ENCODE measurements at places on chromosomes 5 and 9.

- no peak for DNase-seq
Observed at GRCh38 chr5:151868451-151868850, 56.2 kb downstream of the GLRA1 start.

DNA sequence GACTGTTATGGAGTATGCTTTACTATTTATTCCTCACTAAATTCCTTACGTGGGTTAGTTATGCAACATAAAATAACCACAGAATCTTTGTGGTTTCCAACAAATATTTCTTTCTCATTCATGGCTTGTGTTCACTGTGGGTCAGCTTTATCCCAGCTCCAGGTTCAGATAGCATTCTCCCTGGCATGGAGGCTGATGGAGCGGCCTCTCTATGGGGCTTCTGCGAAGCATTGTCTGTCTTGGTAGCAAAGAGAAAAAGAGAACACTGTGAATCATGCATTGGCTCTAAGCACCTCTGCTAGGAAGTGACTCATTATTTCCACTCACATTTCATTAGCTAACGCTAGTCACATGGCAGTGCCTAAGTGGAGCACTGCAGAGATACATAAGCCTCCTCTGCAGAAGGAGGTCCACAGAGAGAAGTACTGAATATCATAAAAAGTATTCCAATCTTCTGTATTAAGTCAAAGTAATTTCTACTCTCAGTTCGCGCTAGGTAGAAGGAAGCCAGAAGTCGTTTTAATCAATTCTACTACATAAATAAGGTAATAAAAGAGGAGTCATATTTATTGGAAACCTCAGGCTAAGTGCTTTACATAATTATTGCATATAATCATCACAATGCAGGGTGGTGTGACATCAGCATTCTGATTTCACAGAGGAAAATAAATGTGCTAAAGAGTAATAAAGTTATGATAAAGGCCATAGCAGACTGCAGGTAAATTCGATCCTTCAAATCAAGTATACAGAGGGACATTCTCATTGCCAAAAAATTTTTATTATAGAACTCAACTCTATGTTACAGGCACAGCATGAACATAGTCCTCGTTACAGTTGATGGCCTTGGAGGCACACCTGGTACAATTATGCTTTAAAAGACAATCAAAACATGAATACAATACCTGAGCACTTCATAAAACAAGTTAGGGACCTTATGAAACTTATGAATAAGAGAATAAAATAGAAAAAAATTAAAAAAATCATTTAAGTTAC is 531.1 kb downstream of the CETN3 start:
- no peak for DNase-seq

- DNase-seq: no peak
Observed at GRCh38 chr9:117987945-117988344, 283.7 kb downstream of the TLR4 start.

GRCh38 chr9:24986331-24986730 is 440.6 kb upstream of the IZUMO3 start:
- no peak for DNase-seq

GRCh38 chr9:135990468-135991429 is 29.6 kb upstream of the UBAC1 start:
- no peak for DNase-seq

DNA sequence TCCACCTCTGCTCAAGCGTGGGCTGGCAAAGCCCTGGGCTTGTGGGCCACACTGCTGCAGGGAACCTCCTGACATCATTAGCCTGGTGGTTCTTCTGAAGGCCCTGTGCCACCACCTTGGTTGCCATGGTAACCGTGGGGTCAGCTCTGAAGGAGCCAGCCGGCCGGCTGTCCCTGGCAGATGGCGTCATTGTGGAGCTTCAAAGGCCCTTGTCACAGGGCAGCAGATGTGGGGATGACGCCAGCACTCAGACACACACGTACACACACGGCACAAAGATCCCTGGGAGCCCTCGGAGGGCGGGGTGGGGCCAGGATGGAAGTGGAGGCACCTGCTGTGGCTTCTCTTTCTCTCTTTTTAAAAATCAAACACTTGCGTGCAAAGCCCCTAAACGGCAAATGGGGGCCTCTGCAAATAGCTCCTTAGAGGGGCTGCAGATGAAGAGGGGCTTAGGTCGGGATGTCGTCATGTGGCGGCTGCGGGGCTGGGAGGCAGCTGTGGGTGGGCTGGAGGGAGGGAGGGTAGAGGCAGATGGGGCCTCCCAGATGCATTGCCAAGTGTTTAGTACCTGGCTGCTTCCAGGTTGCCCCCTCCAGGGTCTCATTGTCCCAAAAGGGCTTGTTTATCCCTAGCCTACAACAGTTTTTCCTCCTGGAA is 19.5 kb upstream of the RPL26L1 start:
- DNase-seq: no peak

GRCh38 chr5:68233075-68233474 is 17.5 kb downstream of the PIK3R1 start:
- no peak for DNase-seq
